ENCODE measurements at places on chromosomes 13 and 19. TPM values are rescaled to one million over a fixed set of nuclear protein-coding genes. Genes with fewer than 3 reads are reported as not detected.

The ZNF724 gene
- 3.0 TPM for total RNA-seq

DNA sequence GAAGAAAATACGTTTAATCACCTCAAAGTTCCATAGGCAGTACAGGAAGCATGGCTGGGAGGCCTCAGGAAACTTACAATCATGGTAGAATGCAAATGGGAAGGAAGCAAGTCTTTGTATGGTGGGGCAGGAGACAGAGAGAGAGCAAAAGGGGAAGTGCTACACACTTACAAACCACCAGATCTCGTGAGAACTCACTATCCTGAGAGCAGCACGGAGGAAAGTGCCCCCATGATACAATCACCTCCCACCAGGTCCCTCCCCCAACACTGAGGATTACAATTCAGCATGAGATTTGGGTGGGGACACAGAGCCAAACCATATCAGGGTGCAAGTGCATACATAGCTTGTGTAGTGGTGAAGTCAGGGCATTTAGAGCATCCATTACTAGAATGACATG lies 92.3 kb upstream of the ANKRD10 start:
- peak overlapping the region; percentile 56 for H3K4me3 ChIP-seq
- H3K27me3 ChIP-seq = no peaks in the 10 kb centered on the region
- DNase-seq = no peak
- H3K36me3 ChIP-seq = no peaks in the 10 kb centered on the region
- peak overlapping the region; percentile 95 for H3K27ac ChIP-seq
- H3K4me1 ChIP-seq = peaks cover 27% of the 10 kb centered on the region

The TMPRSS9 gene
- 0.15 TPM for total RNA-seq

The PSG6 gene
- not detected for total RNA-seq

The ZNF708 gene
- total RNA-seq = 12.8 TPM

- H3K27me3 ChIP-seq = no peaks in the 10 kb centered on the region
- no peak for DNase-seq
- no peak overlapping the region for H3K27ac ChIP-seq
- H3K36me3 ChIP-seq = no peaks in the 10 kb centered on the region
These were observed 34.5 kb downstream of the SPRY2 start for GRCh38 chr13:80306337-80306972.

The TNFSF13B gene
- 1.3 TPM for total RNA-seq

DNA sequence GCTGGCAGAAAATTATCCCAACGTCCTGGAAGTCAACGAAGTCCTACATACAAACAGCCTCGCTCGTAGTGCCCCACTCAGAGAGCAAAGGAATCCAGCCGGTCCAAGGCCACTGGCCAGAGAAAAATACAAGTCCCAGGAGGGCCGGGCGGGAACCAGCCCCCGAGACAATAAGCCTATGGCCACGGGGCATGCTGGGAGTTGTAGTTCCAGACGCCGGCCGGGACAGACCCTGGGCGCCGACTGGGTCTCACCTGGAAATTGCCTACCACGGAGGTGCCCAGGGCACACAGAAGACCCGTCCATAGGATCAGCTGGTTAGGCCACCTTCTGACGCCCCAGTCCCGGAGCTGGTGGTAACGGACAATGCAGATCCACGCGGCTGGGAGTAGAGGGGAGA lies 5.4 kb downstream of the TMEM150B start:
- H3K4me1 ChIP-seq = peaks cover 4% of the 10 kb centered on the region
- H3K27me3 ChIP-seq = peaks cover 8% of the 10 kb centered on the region
- H3K36me3 ChIP-seq = no peaks in the 10 kb centered on the region
- peak overlapping the region; percentile 67 for H3K4me3 ChIP-seq
- no peak overlapping the region for H3K27ac ChIP-seq

The CRX gene
- total RNA-seq = not detected

The SERPINE3 gene
- total RNA-seq = not detected

DNA sequence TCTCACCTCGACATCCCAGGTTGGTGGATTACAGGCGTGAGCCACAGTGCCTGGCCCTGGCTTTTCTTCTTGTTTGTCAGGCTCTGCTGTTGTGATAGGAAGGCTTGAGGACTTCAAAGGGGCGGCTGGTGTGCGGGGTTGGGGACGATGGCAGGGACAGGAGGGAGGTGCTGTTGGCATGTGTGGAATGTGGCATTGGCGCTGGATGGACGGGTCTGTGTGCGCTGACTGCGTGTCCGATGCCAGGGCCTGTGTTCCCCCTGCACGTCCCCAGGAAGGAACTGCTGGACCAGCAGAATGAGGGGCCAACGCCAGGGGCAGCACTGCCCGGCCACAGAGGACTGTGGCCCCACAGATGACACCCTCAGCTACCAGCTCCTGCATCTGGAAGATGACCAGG lies 12.7 kb upstream of the PTBP1 start:
- H3K4me1 ChIP-seq = peaks cover 34% of the 10 kb centered on the region
- peak; percentile 84 for DNase-seq
- no peaks in the 10 kb centered on the region for H3K27me3 ChIP-seq
- H3K27ac ChIP-seq = peak overlapping the region; percentile 32
- H3K4me3 ChIP-seq = peak overlapping the region; percentile 49

The ZNF737 gene
- 7.0 TPM for total RNA-seq

GRCh38 chr19:40365010-40365409 lies 16.5 kb downstream of the PLD3 start:
- DNase-seq = no peak
- H3K4me1 ChIP-seq = peaks cover 25% of the 10 kb centered on the region
- peaks cover 7% of the 10 kb centered on the region for H3K36me3 ChIP-seq
- H3K4me3 ChIP-seq = peak overlapping the region; percentile 78

DNA sequence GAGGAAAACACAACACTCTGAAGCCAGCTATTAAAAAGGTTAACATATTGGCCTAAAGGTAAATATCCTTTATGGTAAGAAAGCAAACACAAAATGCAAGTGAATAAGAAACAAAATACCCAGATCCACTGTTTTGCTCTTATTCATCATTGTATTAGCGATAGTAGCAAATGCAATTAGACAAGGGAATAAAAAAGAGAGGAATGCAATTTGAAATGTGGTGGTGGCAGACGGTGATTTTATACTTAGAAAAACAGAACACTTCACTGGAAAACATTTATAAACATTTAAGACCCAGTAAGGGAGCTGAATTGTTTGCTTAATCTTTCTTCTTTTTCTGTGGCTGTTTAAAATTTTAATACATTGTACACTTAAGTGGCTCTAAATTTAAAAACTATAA lies 17.2 kb upstream of the CYP4F2 start:
- H3K36me3 ChIP-seq = no peaks in the 10 kb centered on the region
- H3K27me3 ChIP-seq = peaks cover 2% of the 10 kb centered on the region
- DNase-seq = no peak
- H3K4me3 ChIP-seq = no peak overlapping the region
- no peaks in the 10 kb centered on the region for H3K4me1 ChIP-seq
- no peak overlapping the region for H3K27ac ChIP-seq

- H3K4me1 ChIP-seq = peaks cover 9% of the 10 kb centered on the region
- no peak overlapping the region for H3K27ac ChIP-seq
- peaks cover 19% of the 10 kb centered on the region for H3K36me3 ChIP-seq
- DNase-seq = no peak
These were observed 214.7 kb downstream of the VWA8 start for GRCh38 chr13:41746259-41746658.

DNA sequence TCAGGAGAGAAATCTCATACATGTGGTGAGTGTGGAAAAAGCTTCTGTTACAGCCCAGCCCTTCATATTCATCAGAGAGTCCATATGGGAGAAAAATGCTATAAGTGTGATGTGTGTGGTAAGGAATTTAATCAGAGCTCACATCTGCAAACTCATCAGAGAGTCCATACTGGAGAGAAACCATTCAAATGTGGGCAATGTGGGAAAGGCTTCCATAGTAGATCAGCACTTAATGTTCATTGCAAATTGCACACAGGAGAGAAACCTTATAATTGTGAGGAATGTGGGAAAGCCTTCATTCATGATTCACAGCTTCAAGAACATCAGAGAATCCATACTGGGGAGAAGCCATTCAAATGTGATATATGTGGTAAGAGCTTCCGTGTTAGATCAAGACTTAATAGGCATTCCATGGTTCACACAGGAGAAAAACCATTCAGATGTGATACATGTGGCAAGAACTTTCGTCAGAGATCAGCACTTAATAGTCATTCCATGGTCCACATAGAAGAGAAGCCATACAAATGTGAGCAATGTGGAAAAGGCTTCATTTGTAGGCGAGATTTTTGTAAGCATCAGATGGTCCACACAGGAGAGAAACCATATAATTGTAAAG lies 15.2 kb downstream of the ZNF221 start:
- H3K4me3 ChIP-seq = no peak overlapping the region
- peaks cover 89% of the 10 kb centered on the region for H3K36me3 ChIP-seq
- no peak overlapping the region for H3K27ac ChIP-seq
- H3K4me1 ChIP-seq = no peaks in the 10 kb centered on the region
